ENCODE measurements at places on chromosomes 5 and 9.
A peak's percentile ranks its signal among the peaks of the same experiment; 100 is the strongest.

DNA sequence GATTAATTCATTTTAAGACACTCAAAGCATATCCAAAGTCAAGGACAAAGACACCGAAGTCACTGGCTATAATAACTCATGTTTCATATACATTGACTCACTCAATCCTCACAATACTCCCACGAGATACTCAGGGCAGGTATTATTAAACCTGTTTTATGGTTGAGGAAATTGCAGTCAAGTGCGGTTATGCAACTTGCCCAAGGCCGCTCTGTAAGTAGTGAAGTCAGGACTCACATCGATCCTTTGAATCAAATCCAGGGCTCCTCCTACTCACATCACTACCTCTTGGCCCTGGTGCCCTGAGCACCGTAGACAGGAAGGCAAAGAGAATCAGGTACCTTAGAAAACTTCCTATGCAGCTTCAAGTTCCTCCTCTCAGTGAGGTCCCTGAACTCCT is 87.8 kb upstream of the APC start:
- DNase-seq = no peak

DNA sequence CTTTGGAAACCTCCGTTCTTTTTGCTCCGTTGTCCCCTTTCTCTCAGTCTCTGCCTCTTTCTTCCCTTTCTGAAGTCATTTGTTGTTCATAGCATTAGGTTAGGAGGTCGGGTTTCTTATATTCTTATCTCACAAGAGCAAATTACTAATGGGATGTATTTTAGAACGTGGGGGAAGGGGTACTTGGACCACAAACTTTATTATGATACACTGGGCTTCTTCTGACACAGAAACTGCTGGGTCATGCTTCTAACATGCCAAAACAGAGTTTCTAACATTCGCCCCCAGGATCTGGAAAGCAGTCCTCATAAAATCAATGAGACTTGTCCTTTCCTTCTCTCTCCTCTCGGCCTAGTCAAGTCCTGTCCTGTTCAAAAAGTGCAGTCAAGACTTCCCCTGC is 334.4 kb downstream of the GADD45G start:
- no peak for DNase-seq

DNA sequence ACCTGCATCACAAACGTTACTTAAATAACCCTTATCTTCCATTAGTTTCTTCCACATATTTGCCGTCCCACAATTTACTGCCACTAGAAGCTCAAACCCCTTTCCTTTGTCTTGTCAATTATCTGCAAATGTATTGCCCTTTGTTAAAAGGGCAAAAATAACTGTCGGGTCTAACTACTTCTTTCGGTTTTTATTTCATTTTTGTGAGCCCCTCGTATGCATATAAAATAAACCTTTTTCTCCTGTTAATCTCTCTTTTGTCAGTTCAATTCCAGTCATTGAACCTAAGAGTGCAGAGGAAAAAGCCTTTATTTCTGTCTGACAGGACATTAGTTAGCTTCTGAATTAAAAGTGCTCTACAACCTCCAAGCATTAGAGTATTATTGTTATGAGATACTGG is 45.5 kb downstream of the TMEM215 start:
- DNase-seq = no peak

DNA sequence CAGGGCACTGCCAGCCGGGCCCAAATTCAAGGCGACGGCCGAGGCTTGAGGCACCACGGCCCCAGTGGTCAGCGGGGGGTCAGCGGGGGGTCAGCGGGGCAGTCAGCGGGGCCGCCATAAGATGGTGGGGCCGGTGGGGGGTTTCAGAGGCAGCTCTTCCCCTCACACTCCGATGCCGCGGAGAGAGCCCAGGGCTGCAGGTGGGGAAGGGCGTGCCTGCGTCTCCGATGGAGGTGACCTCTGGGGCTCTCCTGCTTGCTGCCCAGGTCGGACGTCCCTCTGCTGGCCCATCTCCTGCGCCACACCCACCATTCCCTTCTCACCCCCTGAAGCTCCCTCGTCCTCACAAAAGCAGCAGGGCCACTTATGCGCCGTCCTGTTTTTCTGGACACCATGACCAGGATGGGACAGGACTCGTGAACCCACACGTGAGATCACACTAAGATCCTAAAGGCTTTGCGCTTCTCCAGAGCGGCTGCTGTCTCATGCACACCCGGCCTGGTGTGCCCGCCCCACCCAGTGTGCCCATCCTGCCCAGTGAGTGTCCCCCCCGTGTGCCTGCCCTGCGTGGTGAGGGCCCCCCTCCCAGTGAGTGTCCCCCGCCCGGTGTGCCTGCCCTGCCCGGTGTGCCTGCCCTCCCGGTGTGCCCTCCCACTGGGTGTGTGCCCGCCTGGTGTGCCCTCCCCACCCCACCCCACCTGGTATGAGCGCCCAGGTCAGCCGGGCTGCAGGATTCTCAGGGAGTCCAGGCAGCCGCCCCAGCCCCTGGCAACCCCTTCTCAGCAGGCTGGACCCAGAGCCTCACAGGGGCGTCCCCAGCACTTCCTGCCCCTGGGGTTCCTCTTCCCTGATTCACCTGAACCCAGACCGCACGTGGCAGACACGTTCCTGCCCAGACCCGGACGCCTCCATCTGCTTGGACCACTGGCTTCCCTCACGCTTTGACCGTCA is 48.7 kb upstream of the NKD2 start:
- no peak for DNase-seq

GRCh38 chr5:2222246-2222992 is 339.7 kb upstream of the IRX4 start:
- no peak for DNase-seq

- peak; percentile 62 for DNase-seq
Measured at GRCh38 chr5:36079200-36079781, 12.6 kb upstream of the UGT3A2 start.

Measured in NCI-H1105 (cell line).